ENCODE measurements at places on chromosomes 3 and 15.

DNA sequence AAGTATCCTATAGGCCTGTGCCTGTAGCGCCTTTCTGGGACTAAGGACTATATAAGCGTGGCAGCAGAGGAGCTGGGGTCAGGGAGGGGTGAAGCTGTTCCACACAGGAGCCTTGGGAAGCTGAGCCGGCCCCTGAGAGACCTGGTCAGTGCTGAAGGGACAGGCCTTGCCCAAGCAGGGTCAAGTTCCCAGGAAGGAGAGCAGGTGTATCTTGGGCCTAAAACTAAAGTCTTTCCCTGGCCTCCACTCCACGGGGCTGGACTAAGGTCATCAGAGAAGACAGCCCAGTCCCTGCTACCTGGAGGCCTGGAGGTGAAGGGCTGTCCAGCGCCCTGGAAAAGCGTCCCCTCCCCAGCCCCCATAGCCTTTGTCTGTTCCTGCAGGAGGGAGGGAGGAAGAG, 23.9 kb upstream of the NR2C2 start:
- DNase-seq, result no peak

GRCh38 chr3:89912031-89912430, 804.6 kb downstream of the EPHA3 start:
- no peak for DNase-seq

GRCh38 chr15:88267720-88268119, 11.2 kb upstream of the NTRK3 start:
- DNase-seq, result no peak

DNA sequence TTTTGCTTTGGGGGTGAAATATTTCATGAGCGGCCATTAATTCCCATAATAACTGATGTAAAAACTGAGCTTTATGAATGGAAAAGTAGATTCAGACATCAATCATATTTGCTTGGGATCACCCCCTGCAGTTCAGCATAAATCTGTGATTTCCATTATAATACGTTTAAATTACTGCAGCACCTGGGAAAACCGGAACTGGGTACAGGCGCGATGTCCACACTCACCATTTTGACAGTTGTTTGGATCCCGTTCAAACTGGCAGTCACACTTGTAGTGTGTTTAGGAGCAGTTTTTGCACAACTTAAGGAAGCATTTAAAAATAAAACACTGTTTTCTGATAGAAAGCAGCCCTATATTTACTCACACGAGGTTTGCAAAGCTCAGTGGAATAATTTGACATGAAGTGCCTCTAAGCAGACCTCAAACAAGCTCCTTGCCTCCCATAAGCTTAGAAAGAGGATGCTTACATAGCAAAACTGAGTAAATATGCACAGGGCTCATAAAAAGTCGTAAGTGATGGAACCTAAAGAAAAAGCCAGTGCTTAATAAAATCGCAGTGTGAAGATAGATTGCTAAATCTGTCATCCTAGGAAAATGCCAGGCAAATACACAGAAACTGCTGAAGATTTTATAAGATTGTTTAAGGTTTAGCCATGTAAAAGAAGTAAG, 377.6 kb downstream of the PTPRG start:
- no peak for DNase-seq

DNA sequence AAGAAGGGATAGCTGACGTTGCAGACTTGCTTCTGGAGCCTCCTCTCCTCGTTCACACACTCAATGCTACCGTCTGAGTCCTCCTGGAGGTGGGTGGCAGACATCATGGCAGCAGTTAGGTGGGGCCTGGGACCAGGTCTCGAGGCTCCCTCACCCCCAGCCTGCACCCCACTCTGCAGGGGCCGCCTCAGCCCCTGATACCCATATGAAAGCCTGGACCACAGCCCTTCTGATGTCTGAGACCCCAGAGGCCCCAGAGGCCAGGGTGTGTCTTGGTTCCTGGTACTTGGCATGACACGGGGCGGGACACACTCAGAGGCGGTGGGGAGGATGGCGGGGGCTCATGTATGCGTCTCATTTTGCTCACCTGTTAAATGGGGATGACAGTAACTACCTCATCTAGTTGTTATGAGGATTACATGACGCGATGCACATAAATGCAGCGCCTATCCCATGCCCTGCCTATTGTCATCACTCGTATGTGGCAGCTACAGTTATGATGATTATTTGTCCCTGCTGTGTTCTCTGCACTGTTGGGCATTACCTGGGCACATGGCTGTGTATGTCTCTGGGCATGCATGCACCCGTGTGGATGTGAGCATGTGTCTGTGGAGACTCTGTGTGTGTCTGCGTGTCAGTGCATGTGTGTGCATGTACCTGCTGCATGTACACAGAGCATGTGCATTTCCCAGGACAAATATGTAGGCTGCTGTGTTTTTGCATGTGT, 39.9 kb downstream of the FEM1B start:
- no peak for DNase-seq

DNA sequence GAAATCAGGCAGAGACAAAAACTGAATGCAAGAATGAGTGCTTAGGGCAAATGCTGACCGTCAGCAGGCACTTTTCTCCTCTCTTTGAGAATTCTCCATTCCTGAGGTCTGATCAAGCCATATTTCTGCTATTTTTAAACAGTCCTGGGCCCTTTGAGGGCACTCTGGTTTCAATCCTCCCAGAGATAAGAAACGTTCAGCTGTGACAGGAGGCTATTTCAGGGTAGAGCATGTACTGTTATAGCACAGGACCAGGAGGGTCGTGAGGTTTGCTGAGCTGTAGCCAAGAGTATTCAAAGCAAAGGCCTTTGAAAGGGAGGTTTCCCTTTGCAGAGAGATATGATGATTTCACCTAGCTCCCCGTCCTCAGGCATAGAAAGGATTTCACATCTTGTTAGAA, 39.6 kb upstream of the PDZRN3 start:
- no peak for DNase-seq

GRCh38 chr3:98388147-98388546, 2.3 kb upstream of the OR5K3 start:
- DNase-seq, result no peak

- DNase-seq, result no peak
These were observed 93.0 kb downstream of the NPTN start for GRCh38 chr15:73540161-73540560.

GRCh38 chr3:132421832-132422231, 4.5 kb downstream of the DNAJC13 start:
- no peak for DNase-seq

GRCh38 chr3:120129718-120130513, 35.7 kb upstream of the GSK3B start:
- DNase-seq, result no peak

- no peak for DNase-seq
These were observed 346.5 kb upstream of the CNTN4 start for GRCh38 chr3:1752205-1752604.

- DNase-seq, result no peak
These were observed 47.0 kb upstream of the SMAD3 start for GRCh38 chr15:67018441-67018840.

GRCh38 chr3:6216135-6217026, 644.5 kb upstream of the GRM7 start:
- no peak for DNase-seq

DNA sequence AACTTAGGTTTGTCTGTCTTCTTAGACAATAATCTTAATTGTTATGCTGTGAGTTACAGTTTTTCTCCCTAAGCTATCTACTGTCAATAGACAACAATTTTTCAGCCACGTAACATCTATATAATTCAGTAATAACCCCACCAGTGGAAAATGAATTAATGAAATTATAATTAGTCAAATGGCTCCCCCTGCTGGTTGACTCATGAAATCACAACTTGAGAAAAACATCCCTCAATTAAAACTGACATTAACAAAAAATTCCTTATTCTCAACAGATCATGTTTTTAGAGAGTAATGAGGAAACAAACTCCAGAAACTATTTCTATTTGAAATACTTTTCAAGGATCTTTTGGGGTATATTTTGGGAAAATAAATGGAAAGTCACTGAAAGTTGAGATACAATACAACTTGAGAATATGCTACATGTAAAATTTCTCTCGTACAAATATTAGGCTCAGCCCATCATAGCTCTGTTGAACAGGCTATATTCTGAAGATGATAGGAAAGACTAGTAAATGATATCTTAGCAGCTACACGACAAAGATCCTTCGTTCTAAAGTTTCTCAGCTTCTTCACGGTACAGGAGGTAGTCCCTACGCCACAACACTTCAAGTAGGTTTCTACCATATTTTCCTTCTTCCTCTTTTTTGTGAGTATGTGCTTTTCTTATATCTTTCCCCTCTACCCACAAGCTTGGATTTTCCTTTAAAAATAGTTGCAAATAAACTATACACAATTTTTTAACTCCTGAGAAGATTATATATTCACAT, 20.7 kb downstream of the PPP1R2 start:
- DNase-seq, result peak; percentile 51

- no peak for DNase-seq
These were observed 65.1 kb upstream of the CCR4 start for GRCh38 chr3:32886296-32886695.

- DNase-seq, result peak; percentile 31
These were observed 257.6 kb upstream of the STT3B start for GRCh38 chr3:31275038-31275572.

DNA sequence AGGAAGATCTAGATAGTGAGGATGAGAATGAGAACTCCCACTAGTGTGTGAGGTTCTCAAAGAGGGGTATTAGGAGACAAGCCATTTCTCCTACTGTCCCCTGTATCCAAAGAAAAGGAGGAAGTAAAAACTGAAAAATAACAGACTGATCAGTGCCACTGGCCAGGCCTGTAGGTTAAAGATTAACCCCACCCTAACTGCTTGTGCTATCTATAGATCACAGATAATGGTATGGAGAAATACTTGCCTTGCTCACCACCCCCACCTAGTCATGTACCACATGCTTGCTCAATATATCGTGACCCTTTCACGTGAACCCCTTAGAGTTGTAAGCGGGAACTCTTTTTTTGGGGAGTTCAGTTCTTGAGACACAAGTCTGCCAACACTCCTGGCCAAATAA, 519.7 kb upstream of the FRG2C start:
- DNase-seq, result no peak

All from HTR-8/SVneo (cell line).